ENCODE measurements at places on chromosomes 1 and 21.

GRCh38 chr1:1542766-1543705, 2.6 kb upstream of the TMEM240 start:
- no peak for DNase-seq

DNA sequence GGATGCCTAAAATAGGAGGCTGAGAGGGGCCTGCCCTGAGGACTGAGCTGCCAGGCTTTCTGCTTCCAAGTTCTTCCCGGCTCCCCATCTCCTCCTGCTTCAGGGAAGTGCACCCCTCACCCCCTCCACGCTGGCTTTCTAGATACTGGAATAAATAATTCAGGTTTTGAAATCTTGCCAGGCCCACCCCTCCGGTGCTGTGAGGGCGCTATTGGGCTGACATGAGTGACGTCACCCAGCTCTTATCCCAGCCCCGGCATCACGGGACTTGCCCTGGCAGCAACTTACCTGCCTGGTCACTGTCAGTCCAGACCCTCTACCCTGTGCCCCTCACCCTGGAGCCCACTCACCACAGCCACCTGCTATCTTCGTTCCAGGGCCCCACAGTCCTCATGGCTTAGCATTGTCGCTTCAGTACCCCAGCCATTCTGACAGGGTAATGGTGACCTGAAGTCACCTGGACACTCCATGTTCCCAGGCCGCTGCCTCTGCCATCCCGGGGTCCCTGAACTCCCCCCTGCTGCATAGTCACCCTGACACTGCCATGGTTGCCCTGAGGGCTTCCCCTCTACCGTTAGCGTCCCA, 819 bp upstream of the GPR3 start:
- DNase-seq = no peak

- DNase-seq = no peak
Observed at GRCh38 chr1:67787746-67788145, 45.5 kb downstream of the GNG12 start.

DNA sequence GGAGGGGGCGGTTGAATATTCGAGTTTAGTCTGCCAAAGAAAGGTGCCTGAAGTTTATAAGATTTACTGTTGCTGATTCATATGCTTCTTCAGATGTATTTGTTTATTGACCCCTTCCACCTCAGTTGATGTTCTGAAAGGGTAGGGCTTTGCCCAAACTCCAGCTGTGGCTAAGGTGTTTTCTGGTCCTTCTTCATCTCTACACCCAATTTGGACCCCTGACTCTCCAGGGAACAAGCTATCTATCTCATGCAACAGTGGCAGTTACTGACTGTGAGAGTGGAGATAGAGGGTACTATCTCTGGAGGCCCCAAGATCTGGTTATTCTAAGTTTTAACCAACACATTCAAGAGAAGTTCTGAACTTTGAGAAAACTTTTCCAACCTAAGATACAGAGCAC, 12.6 kb upstream of the ALG14 start:
- no peak for DNase-seq

DNA sequence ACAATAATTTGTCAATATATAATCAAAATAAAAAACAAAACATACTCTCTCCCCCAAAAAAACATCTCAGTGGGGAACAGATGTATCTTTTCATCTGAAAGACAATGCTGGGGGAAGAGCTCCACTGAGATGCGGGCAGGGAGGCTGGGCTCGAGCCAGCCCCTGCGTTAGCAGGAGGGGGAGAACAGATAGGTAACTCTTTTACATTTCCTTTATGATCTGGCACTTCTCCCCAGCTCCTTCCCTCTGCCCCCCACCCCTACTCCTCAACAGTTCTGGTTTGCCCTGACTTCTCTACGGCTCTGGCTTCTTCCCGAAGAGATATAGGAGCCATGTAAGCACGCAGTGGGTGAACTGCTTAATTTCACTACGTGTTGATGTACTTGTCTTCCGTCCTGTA, 12.4 kb downstream of the LEPR start:
- DNase-seq = no peak

- DNase-seq = no peak
Observed at GRCh38 chr1:61368366-61368765, 286.0 kb downstream of the NFIA start.

- DNase-seq = no peak
Observed at GRCh38 chr1:246161626-246162025, 345.5 kb downstream of the SMYD3 start.

GRCh38 chr21:36337099-36337509, 17.1 kb downstream of the MORC3 start:
- DNase-seq = no peak

- DNase-seq = no peak
Observed at GRCh38 chr1:22702296-22703085, 8.1 kb upstream of the EPHB2 start.

GRCh38 chr1:152034654-152035538, 1.9 kb downstream of the S100A11 start:
- DNase-seq = peak; percentile 46

- DNase-seq = no peak
Observed at GRCh38 chr1:7588457-7588827, 182.7 kb upstream of the VAMP3 start.

DNA sequence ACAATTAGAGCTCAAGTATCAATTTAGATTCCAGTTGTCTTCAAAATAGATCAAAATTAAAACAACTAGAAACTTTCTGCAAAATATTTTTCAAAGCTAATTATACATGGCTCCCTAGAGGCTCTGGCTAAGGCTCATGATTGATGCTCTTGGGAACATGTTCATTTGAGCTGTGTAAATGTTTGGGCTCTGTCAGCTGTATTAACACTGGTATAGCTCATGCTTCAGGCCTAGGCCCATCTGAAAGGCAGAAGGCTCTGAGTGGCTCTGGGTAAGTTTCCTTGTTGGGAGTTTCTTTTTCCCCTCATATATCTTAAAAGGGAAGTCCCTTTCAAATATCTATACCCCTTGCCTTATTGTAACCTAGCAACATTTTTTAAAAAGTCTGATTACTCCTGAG, 81.3 kb downstream of the UROD start:
- DNase-seq = no peak

GRCh38 chr1:102699524-102699923, 408.8 kb downstream of the COL11A1 start:
- DNase-seq = no peak

DNA sequence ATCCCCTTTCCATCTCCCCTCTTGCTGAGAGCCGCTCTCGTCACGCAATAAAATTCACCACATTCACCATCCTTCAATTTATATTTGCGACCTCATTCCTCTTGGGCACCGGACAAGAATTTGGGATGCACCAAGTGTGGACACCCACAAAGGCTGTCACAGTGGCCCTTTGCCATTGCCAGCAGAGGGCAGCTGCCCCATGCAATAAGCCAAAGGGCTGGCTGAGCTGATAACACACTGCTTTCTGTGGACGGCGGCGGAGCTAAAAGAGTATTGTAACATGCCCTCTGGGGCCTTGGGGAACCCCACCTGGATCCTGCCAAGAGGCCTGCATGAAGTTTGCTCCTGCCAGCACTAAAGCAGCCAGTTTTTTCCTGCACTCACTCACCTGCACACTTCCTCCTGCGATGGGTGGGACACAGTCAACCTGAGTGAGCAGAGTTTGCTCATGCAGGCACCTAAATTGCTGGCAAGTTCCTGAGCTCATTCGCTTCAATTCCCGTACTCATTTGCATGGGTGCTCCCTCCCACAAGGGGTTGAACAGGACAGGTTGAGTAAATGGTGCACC, 792.3 kb upstream of the ADAMTS5 start:
- DNase-seq = no peak

- no peak for DNase-seq
Observed at GRCh38 chr1:53586765-53587164, 127.6 kb downstream of the DMRTB1 start.

GRCh38 chr1:57142999-57143398, 177.2 kb upstream of the C8B start:
- no peak for DNase-seq

DNA sequence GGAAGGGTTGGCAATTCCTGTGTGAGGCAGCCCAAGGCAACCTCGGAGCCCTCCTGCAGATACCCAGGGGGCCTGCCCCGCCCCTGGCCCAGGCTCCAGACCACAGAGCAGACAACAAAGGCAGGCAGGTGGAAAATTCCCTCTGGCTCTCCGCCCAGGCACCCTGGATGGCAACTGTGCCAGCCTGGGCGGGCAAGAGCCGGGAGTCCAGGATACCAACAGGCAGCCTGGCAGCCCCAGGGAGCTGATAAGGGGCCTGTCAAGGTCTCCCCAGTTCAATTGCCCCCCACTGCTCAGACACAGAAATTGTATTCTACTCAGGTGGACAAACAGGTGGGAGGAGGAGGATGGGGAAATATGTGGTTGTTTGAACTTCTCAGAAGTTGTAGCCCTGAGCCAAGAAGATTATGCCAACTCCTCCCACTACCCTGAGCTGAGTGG, 15.4 kb upstream of the GPR37L1 start:
- no peak for DNase-seq

DNA sequence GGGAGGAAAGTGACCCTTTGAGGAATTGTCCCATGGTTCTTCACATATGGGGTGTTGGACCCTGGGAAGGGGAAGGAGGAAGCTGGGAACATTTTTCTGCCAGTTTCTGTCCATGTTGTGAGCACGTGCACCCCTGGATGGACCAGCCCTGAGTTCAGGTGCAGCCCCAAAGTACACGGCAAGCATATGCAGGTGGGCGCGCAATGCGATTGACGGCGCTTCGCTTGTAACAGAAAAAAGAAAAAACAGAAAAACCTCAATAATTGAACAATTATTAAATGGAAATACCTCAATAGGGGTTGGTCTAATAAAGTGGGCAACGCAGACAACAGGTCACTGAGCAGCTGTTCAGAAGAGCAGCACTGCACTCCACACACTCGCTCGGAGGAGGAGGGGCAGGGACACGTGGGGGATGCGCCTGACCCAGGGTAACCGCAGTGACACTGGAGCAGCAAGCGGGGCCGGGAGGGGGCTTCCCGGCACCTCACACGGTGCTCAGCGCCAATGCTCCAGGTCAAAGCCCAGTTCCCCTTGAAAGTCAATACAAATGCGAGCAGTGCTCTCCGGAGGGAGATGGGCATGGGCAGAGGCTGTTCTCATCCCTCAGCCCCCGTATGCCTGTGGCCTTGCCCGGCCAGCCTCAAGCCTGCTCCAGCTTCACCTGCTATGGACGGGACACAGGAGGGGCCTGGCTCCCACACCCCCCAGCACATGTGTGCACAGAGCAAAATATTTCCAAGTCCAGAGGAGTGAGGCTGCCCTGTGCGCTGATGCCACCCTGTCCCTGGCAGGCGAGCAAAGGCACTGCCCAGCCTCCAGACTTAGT, 6.6 kb upstream of the ACTRT2 start:
- DNase-seq = no peak

DNA sequence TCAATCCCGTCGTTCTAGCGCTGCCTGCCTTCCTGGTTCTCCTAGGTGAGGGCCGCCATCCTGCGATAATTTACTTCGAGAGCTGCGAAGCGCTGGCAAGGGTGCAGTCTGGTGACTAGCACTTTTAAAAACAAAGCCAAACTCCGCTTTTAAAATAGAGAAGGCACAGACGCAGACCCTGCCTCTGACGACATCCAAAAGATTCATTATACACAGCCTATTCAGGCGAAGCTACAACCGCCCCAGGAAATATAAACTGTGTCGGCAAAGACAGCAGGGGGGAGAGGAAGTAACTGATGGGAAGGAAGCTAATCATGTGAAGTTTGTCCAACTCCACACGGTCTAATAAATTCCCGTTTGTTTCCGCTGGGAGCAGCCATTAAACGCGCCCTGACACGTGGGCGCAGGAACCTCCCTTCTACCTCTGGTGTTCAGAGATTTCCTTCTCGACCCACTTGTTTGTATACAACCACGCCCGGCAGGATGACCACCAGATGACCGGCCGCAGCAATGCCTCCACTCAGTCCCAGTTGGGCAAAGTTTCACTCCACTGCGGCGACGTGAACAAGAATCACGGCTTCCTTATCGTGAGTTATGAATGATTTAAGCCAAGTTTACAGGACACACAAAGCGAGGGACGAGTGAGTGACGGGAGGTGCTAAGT, 1.3 kb downstream of the GNG12 start:
- no peak for DNase-seq

DNA sequence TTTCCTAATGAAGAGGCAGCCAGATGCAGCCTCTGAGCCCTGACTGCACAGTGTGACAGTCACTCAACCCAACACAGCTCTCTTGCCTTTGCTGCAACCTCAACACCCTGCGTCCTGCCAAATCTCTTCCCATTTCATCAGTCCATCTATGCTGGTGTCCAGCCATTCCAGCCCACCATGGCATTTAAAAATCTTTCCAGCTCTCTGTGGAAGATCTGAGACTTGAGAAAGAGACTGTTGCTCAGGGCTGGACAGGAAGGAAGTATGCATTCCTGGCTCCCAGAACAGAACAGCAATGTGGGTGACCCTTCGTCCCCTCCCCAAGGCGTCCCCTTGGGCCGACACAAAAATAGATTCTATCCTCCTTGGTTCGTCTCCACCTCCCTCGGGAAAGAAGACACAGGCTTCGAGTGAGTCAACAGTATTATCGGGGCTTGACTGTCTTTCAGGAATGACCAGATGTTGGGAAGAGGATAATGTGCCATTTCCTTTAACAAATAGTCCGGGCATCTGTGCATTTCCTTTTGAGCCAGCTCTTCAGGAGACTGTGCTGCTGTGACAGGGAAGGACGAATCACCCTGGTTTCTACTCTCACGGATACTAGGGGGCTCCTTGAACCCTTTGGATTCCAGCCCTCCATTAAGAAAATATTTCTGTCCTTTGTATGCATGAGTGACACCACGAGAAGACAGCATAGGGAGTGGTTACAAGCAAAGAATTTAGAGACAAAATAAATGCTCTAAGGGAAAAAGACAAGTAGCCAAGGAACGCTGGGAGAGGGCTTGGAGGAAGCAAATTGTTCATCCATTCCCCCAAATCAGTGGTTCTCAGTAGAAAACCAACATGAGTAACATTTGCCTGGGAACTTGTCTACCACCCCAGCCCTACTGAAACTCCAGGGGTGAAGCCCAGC, 111.4 kb upstream of the CDC42BPA start:
- no peak for DNase-seq

DNA sequence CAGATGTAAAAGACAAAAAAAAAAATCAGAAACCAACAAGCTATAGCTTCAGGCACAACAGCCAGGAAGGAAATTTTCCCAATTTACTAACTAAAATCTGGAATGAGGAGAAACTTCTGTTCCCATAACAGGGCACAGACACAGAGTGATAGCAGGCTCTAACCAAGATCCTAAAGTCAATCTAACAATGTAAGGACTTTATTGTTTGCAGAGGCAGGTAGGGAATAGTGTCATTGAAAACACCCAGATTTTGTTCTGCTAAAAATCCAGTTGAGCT, 166.6 kb upstream of the ATP1B1 start:
- DNase-seq = no peak

DNA sequence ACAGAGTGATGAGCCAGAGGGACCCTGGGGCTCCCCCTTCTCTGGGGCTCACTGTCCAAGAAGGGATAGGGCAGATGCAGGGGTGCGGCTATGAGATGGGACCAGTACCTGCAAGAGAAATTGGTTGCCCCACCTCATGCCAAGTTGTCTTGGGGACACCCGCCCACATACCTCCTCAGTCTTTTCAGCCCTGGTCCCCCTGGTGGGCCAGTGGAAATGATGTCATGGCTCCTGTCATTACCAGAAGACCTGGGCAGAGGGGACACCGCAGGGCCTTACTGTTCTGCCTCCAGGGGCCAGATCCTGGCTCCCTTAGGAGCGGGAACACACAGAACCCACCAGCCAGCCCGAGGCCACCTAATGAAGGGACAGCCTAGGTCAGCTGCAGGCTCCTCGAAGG, 63.2 kb downstream of the CDK18 start:
- no peak for DNase-seq
